ENCODE measurements at places on chromosomes 12 and 14.

DNA sequence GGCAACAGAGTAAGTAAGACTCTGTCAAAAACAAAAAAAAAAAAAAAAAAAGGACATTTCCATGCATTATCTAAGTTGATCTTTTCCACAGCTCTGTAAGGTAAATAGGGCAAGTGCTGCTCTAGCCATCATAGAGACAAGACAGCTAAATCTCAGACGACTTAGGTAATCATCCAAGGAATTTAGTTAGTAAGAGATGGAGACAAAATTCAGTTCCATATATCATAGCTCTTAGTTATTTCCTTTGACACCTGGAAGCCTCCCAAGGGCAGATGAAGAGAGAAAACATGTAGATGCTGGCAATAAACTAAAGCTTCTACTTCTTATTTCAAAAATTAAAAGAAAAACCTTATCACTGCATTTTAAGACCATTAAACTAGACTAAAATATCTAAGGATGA lies 48.7 kb downstream of the ST8SIA1 start:
- no peak for DNase-seq

- no peak for DNase-seq
Measured at GRCh38 chr12:124006085-124006845, 33.2 kb downstream of the ZNF664 start.

- DNase-seq = no peak
Measured at GRCh38 chr12:2540535-2540941, 254.2 kb upstream of the FKBP4 start.

GRCh38 chr14:84785996-84786395 lies 743.9 kb upstream of the FLRT2 start:
- no peak for DNase-seq

DNA sequence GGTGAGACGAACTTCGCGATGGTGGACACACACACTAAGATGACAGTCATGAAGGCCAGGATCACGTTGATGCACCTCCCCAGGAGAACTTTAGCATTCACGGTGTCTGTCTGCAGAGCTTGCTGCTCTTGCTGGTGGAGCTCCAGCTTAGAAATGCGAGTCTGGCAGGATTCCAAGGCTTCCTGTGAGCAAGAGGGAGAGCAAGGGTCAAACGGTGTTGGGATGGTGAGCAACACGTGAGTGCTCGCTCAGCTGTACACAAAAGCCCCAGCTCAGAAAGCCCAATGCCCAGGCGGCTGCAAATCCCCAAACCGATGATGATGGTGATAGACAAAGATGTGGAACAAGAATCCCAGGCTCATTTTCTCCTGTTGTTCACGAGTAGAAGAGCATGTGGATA lies 78.8 kb downstream of the TMCC3 start:
- DNase-seq = no peak

All from SJCRH30 (cell line).